ENCODE measurements at places on chromosomes 16 and 17.

DNA sequence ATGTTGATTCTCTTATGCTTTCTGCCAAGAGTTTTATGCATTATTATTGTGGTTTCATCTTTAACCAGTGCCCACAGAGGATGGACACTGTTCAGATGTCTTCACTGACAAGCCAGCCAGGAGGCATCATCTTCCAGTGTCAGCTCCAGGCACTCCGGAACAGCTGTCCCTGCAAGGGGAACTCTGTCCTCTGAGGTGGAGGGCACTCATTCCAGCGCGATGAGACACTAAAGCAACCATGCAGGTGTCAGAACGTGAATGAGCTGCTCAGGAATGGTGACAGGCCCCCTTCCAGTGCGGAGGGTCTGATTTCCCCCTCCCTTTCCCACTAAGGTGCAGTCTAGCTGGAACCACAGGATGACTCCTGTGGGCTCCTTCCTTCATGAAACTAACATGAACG is 117.5 kb downstream of the NOG start:
- DNase-seq, result no peak

GRCh38 chr17:34384271-34384670 is 21.2 kb upstream of the CCL1 start:
- DNase-seq, result no peak

DNA sequence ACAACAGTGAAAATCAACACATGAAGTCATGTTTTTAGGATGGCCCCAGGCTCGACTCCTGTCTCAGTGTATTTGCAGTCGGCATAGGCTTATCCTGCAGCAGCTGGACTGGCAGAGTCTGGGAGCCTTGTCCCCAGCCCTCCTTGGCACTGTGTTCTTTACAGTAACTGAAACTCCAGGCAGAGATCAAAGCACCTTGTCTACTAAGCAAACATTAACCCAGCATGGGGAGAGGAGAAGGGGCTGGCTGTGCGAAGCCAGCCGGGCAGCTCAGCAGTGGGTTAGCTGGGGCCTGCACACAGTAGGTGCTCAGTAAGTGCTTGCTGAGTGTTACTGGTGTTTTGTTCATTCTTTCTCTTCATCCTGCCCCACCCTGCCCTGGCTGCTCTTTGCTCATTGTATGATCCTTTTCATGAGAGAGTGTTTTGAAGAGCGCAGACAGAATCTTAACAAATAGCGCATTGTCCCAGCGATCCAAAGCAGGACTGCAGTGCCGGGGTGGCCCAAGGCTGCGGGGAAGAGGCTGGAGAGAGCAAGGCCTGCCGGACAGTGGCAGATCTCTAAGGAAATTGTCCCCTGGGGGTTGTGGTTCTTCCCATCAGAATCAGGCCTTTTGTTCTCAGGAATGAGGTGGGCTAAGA is 23.5 kb upstream of the ITGB4 start:
- no peak for DNase-seq

DNA sequence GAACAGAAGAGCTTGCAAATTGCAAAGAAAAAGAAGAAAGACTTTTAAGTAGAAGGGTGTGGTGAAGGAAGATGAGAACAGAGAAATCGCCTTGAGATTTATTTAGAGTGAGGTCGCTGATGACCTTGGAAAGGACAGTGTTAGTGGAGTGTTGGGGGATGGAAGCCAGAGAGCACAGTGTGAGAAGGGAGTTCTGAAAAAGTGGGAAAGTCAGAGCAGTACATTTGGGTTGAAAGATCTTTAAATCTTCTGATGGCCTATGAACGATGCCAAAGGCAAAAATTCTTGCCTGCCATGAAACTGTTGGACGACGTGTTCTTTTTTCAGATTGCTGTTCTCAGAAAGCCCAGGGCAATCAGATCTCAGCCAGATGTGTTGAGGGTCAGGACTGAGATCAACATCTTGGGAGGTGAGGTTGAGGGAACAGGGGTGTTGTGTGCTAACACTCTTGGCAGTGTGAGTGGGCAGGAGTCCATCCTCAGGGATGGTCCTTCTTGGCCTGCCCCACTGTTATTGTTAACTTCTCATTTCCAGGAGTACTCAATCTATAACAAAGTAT is 330.1 kb downstream of the MAP2K6 start:
- DNase-seq, result no peak

DNA sequence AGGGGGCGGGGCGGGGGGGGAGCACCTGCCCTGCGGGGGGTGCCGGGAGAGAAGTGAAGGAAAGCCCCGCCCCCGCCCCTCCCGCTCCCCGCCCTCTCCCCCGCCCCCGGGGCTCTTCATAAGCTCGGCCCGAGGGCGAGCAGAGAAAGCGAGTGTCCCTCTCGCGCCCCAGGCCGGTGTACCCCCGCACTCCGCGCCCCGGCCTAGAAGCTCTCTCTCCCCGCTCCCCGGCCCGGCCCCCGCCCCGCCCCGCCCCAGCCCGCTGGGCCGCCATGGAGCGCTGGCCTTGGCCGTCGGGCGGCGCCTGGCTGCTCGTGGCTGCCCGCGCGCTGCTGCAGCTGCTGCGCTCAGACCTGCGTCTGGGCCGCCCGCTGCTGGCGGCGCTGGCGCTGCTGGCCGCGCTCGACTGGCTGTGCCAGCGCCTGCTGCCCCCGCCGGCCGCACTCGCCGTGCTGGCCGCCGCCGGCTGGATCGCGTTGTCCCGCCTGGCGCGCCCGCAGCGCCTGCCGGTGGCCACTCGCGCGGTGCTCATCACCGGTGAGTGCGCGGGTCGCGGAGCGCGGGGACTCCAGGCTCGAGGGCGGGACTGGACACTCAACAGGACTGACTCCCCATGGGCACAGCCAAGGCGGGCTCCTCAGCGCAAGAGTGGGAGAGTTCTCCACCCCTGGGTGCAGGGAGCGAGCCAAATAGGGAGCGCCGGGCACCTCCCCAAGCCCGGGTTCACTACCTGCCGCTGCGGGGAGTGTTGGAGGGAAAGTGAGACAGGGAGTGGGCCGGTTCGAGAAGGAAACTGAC is at the start of gene HSD11B2:
HSD11B2 (plus strand) TSS at position 145 of the 798 bp plus-strand sequence; CDS start at position 273, 128 bp downstream.
- peak; percentile 25 for DNase-seq

- DNase-seq, result peak; percentile 22
These were observed 30.3 kb upstream of the ADORA2B start for GRCh38 chr17:15914400-15915170.

DNA sequence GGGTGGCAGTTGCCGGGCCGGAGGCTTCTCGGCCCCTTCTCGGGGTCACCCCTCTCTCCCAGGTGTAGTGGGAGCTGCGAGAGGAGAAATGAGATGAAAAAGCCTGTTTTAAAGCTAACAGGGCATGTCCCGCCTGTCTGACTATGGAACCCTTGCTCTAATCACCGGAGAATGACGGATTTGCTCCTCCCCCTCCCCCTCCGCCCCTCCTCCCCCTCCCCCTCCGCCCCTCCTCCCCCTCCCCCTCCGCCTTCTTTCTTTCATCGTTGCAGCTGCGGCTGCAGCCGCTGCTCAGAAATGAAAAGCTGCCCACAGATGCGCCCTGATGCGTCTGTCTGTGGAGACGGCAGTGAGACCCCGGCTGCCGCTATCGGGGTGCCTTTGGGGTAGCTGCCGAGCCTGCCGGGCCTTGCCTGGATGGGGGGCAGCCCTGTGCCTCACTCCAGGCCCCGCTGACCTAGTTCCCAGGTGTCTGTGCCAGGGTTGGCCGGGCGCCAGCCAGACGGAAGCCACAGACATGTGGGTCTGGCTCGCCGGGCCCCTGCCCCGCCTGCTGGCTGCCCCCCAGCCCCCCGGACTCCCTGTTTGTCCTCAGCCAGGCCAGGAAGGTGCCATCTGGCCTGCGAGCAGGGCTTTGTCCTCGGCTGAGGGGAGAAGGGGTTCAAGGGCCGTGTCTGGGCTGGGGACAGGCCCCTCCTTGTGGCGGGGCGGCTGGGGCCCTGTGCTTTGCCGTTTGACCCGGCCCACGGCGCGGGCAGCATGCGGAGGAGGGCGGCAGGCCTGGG is 37.7 kb downstream of the GINS2 start:
- no peak for DNase-seq

- DNase-seq, result no peak
These were observed 2.6 kb upstream of the RARA start for GRCh38 chr17:40306395-40306794.

- no peak for DNase-seq
These were observed 5.9 kb upstream of the WDR59 start for GRCh38 chr16:74990832-74991231.

DNA sequence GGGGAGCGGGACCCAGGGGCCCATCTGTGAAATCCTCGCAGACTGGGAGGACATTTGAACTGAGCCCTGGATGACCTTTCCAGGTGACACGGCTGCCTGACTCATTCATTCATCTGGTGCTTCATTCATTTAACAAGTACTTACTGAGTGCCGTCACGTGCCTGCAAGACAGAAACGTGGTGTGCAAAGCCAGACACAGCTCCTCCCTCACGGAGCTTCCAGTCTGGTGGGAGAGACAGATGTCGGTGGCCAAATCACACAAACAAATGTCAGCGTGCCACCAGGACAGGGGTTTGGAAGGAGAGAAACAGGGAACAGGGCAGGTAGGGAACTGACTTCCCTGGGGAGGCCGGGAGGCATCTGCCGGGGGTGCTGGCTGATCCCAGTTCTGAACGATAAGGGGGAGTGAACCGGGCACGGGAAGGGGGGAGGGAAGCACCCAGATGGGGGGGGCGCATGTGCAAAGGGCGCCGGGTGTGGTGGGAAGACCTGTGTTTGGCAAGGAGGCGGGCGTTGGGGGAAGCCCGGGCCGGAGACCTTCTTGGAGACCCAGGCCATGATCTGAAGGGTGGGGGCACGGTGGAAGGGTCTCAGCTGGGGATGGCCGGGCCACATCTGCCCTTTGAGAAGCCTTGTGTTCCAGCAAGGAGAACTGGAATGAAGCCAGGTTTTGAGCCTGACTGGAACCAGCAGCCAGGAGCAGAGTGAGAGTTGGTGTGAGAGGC is 93.6 kb upstream of the CIBAR2 start:
- DNase-seq, result no peak

DNA sequence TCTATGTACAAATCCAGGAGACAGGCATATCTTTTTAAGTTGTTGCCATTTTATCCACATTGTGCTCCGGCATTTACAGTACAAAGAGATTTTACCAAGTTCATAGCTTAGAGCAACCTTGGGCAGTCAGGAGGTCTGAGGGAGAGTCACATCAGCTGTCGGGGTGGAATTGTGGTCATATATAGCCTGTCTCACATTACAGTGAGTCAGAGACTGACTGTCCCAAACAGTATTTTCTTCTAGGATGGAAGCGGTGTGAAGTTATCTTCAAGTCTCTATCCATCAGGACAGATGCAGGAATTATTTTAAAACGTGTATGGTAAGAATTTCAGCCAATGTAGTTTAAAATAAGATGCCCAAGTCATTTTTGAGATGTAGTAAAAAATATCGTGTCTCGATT is 53.0 kb downstream of the GPRC5B start:
- no peak for DNase-seq

DNA sequence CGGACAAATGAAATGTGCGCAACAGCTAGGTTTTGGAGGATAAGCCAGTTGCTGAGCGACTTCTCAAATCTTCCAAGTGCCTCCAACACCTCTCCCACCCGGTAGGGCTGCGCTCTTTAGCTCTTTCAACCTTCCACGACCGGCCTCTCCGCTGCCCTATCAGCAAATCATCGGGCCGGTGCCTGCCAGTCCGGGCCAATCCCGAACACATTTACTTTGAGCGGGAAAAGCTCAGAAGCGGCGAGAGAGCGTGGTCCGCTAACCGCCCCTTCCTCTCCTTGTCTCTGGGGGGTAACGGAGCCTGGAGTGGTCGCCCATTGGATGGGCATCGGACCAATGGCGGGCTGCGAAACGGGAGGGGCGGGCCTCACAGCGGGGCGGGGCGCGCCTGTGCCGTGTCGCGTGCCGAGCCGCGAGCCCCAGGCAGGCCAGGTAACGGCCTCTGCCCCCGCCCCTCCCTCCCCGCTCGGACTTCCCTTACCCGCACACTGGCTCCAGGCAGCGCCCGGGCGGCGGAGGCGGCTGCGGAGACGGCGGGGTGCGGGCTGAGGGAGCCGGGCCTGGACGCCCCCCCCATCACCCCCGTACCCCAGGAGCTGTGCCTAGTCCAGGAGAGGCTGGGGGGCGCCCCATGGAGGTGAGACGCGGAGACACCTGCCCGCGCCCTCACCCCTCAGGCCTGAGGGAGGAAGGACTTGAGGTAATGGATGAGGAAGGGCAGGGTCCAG is at the start of gene MEIOC:
MEIOC (plus strand) TSS at position 486 of the 728 bp plus-strand sequence; CDS start at position 632, 146 bp downstream.
- peak; percentile 20 for DNase-seq

DNA sequence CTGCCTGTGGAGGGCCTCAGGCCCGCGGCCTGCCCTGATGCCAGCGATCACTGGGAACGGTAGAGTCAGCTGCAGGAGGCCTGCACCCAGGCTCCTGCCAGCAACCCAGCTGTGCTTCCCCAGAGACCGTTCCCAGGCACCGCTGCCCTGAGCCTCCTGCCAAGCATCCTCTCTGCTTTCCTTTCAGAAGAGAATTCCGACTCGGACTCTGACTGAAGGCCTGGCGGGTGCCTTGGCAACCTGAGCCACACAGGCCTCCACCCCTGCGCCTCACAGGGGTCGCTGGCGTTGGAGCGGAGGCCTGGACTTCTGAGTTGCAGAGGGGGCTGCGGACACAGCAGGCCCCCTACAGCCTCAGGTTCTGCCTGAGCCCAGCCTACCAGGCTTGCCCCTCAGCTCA is 7.9 kb downstream of the CMTM3 start:
- no peak for DNase-seq

GRCh38 chr17:3828151-3828851 is 17.7 kb downstream of the NCBP3 start:
- DNase-seq, result no peak

DNA sequence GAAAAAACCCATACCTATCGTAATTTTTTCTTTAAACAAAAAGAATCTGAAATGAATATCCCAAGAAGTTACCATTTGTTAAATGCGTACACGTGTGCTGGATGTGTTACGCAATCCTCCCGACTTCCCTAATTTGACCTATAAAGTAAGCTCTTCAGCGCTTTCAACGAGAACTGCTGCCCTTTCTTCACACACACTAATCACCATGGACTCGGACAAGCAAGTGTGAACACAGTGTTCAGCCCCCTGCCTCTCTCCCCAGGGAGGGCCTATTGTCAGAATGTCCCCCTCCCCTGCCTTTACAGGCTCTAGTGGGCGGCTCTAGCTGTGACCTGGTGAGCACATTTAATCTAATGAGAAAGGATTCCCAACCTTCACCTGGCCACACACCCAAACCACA is 216.1 kb downstream of the CEP112 start:
- DNase-seq, result no peak

DNA sequence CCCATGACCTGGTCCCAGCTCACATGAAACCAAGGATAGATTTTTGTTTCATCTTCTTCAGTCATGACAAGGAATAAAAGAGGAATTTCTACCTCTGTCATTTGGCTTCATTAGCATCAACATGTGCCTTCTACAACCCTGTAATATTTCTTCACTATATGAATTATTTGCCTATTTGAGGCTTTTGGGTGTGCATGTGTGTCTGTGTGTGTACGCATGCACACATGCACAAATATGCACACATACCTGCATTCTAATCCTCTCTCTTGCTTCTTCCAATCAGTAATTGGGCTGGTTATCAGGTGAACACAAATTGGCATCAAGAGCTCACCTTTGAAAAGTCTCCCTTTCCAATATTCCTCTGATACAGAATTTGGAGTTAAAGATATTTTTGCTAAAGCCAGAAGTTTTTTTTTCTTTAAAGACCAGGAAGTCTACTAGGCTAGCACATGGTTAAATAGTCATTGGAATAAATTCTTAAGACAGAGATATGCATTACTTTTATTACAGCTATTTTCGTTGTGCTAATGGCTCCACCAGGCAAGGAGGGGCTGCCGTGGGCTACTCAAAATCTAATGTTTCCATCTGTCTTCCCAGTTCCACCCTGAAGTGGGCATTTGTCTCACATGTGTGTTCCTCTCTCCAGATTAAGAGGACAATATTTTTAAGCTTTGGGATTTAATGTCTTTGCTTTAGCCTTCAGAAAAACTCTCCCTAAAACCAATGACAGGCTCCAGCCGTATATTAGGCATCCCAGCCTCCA is 547.2 kb upstream of the CDH5 start:
- DNase-seq, result no peak

GRCh38 chr16:58684001-58684353 is 593 bp downstream of the SLC38A7 start:
- DNase-seq, result no peak
